ENCODE measurements at places on chromosomes 12 and 14.

DNA sequence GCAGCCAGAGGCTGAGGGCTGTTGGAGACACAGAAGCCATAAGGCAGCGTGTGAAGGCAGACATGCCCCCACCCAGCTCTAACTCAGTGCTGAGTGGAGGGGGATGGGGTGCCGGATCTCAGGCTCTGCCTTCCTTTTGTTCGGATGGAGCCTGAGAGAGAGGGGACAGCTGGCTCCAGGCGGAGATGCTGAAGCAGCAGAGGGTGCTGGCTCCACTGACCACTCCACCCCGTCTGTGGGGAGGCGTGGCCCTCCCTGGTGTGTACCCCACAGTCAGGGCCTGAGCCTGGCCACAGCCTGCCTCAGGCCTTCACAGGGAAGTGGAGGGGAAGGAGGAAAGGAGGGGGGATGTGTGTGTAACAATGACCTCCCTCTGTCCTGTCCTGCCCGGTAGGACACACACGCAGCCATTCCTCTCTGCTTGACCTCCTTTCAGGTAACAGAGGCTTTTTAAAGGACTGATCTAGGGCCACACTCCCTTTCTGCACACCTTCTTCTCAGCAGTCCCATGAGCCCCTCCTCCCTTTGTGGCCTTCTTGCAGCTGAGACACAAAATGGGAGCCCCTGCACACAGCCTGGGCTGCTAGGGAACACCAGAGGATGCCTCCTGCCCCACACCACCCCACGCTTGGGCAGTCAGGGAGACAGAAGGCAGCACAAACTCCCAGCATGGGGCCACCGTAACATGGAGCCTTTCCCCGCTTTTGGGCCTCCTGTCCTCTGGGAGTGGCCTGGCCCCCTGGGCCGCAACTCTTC is 9.6 kb upstream of the ENDOU start:
- no peak for DNase-seq

- no peak for DNase-seq
These were observed 69.3 kb upstream of the HMGA2 start for GRCh38 chr12:65754744-65755595.

- no peak for DNase-seq
These were observed 3.6 kb upstream of the WSB2 start for GRCh38 chr12:118064608-118065007.

GRCh38 chr14:32657081-32657480 is 281.6 kb upstream of the NPAS3 start:
- no peak for DNase-seq

GRCh38 chr12:116319898-116320621 is 42.6 kb upstream of the MED13L start:
- no peak for DNase-seq

Measured in right renal cortex interstitium (tissue), 3 donors.